ENCODE measurements at places on chromosomes 1 and 21.

DNA sequence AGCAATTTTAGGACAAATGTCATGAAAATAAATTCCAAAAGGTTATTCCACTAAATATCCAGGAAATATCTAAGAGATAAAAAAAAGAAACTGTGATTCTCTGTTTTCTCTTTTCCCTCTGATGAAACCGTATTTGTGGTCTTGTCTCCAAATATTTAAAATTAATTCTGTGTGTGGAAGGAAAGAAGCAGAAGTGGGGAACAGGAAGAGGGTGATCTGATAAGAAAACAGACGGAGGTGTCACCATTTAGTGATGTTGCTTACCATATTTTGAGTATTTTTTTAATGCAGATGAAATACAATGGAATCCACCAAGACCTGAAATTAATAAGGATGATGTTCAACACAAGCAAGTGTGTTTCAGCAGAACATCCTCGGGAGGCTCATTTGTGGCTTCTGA is 29.6 kb downstream of the CLCA1 start:
- DNase-seq = no peak

DNA sequence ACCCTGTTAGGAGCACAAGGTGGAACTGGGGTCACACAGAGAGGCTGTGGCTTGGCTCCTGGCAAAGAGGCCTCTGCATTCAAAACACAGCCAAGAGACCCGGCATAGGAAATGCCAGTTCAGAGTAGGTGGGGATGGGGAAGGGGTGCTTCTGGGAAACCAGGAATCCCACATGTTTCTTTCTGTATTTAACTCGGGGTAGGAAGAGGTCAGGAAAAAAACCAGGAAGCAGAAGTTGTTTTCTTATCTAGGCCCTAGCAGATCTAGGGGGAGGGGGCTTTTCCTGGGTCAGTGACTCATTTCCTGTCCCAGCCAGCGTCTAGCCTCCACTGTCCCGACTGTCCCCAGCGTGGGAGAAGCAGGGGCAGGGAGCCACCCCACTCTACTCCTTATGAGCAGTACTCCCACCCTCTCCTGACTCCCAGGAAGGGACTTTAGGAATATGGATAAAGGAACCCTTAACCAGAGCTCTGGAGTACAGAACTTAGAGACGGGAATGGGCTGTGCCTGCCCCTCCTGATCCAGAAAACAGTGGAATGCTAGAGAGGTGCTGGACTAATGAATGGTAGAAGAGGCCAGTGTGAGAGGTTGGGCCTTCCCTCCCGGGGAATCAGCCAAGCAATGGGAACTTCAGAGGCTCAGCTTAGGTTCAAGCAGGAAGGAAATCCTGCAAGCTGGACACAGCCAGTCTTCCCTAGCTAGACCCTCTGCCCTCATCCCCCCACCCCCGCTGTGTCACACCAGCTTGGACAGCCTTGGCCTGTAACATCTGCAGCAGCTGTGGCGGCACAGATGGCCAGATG is 5.7 kb downstream of the FHL3 start:
- no peak for DNase-seq

- no peak for DNase-seq
These were observed 11.5 kb upstream of the TMEM51 start for GRCh38 chr1:15141935-15142539.

DNA sequence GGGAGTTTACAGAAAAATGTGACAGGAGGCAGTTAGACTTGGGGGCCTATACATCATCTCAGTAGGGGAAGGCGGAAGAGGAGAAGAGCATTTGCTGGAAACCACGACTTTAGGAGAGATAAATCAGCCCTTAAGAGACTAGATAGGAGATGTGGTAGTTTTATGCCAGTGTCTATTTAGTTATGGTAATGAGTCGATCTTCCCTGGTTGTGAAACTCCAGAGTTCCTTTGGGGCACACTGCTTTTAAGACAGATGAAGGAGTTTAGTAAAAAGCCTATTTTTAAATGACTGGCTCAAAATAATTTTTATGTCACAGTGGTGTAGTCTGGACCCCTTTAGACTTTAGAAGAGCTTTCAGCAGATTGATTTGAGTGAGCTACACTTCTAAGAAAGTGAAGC is 7.8 kb downstream of the PGM1 start:
- no peak for DNase-seq

- no peak for DNase-seq
These were observed 62.8 kb upstream of the KIF26B start for GRCh38 chr1:245091818-245092637.

DNA sequence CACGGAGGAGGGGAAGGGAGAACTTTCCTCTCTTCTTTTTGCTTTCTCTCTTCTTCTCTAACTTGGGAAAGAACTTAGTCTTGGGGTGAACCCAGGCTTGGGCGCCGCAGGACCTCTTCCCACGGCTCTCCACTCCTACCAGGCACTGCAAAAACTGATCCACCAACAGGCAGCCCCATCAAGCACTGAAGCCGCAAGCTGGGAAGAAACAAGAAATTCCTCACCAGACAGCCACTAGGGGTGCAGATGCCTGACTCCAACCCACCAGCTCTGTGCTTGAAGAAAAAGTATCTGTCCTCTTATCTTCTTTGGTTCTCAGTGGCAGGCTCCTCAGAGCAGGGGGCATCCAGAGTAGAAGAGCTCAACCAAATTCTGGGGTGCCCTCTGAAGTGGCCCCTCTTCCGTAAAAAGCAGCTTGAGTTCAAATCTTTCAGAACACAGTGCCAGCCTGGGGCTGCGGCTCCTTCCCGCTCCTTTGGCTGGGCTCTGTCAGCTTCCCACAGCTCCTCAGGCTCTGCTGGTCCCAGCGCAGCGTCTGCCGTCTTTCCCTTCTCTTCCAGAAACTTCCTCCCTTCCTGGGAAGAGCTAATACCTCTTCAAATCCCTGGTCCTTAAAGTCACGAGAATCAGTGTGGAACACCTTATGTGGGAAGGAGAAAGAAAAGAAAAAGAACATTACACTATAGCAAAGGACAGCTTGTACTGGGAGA is 2.4 kb downstream of the SLC41A1 start:
- DNase-seq = no peak

DNA sequence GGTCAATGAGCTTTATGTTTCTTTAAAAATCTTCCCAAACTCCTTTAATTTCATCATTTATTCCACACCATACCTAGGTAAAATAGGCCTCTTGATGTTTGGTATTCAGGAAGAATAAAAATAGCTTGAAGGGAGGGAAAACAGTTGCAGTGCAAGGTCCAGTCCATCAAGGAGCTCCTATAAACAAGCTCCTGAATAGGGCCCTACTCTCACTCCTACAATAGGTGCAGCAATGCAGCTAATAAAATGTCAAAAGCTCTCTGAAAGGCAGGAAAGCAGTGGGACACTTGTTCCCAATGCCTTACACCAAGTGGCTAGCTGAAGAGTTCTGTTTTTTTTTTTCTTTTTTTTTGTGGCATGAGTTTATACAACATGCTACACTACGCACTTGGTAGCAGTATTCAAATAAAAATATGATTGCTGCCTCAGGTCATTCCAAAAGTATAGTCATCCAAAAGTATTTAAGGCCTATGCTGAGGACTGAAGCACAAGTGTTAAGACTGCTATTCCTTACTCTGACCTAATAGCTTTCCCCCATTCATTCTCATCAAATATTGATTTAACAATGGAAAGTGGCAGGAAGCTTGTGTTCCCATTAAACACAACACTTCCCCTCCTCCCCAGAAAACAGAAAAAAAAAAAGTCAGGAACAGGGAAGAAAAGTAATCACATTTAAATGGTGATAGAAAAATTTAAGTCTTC is 9.8 kb downstream of the TEX38 start:
- no peak for DNase-seq

- DNase-seq = no peak
These were observed 344.1 kb downstream of the DISC1 start for GRCh38 chr1:231970684-231971083.

- no peak for DNase-seq
These were observed 43.1 kb downstream of the OPRD1 start for GRCh38 chr1:28855046-28855445.
